Effector memory CD8-positive, alpha-beta T cell (primary cell): ENCODE measurements at places on chromosomes 3 and 15.
A peak's percentile ranks its signal among the peaks of the same experiment; 100 is the strongest.

- no peak for DNase-seq
These were observed 18.9 kb downstream of the ADPGK start for GRCh38 chr15:72764656-72765055.

- no peak for DNase-seq
These were observed 35.2 kb upstream of the TF start for GRCh38 chr3:133711013-133711412.

GRCh38 chr15:74722591-74722990, 2.7 kb downstream of the CYP1A1 start:
- DNase-seq, result no peak

- DNase-seq, result no peak
These were observed 32.1 kb upstream of the TIMP4 start for GRCh38 chr3:12190832-12191231.

DNA sequence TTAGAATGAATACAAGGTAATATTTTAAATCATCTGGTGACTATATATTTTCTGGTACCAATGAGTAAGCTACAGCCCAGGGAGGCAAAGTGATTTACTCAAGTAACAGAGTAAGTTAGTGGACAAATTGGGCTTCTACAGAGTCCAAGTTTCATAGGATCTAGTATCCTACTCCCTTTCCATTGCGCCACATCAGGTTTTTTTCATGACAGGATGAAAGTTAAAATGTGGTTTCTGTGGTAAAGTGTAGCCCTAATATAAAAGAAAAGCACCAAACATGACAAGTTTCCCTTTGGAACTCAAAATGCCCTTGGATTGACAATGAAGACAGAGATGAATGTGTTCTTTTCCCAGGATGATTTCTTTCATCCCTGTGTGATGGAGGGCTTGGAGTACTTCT, 350.8 kb upstream of the ZNF385D start:
- DNase-seq, result no peak

GRCh38 chr3:3296979-3297381, 117.5 kb upstream of the CRBN start:
- DNase-seq, result no peak

DNA sequence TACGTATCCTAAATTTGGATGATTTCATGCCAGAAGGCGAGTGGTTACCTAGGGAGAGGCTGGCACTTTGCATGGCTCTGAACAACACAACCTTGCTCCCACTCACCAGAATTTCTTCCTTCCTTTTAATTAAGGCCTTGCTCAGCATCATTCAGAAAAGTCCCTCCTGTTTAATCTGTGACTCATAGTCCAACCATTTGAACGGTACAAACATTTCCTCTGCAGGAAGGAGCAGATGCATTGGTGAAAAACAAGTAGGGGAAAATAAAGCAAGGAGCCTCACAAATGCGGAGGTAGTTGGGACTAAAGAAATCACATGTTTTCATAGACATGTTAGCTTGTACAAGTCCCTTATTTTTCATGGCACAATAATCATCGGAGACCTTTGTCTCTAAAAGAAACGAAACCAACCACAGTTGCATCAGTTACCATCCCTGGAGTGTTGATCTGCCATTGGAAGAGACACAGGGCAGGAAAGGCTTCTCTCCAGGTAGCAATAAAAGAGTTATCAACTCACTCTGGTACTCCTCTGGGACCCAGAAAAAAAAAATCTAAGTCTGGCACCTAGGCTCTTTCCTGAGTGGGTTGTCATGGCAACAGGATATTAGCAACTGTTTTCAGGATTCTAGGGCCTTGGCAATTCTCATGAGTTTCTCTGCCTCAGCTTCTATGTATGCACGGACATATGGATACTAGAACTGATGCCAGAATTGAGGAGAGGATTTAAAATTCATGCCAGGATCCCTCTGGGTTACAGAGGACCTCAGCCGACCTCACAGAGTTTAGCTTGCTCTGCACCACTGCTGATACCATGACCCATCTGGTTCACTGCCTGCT, 255.4 kb upstream of the ARPP21 start:
- no peak for DNase-seq

- DNase-seq, result no peak
These were observed 75.5 kb upstream of the MDFIC2 start for GRCh38 chr3:70387889-70388288.

- no peak for DNase-seq
These were observed 4.0 kb downstream of the LAMP3 start for GRCh38 chr3:183158551-183159006.

- DNase-seq, result no peak
These were observed 89.9 kb downstream of the CCNL1 start for GRCh38 chr3:157069846-157070677.

- DNase-seq, result no peak
These were observed 500.5 kb downstream of the TBL1XR1 start for GRCh38 chr3:176696816-176697215.

DNA sequence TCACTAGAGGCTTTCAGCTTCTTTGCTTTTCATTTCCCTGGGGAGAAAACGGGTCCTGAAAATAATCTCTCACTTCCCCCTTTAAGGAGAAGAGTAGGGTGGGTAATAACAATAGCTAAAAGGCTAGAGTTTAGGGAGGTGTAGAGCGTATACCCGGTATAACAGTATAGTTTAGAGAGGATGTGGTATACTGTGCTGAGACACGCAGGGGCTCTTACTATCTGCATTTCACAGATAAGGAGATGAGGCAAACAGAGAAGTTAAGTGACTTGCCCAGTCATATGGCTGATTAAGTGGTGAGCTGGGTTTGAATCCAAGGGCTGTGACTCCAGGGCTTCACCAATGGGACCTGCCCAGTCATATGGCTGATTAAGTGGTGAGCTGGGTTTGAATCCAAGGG, 15.0 kb upstream of the KCNMB3 start:
- no peak for DNase-seq

GRCh38 chr15:79122991-79123390, 32.4 kb upstream of the RASGRF1 start:
- DNase-seq, result no peak

GRCh38 chr3:138761002-138761401, 73.7 kb downstream of the PIK3CB start:
- DNase-seq, result no peak

DNA sequence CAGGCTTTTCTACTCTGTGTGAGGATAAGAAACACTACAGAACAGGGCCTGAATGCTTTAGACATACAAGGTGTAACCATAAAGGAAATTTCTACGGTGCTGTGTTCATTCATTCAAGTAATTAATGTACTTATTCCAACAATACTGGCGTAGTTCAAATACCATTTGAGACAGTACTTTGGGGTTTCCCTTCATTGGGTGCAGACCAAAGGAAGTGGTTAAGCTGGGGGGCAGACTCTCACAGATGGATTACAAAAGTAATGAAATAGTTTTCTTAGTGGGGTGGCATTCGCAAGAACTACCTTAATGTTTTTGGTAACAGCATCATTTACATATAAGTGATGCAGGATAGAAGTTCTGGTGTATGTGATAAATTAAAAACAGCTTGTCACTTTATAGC, 65.9 kb downstream of the BTD start:
- DNase-seq, result peak; percentile 55

- DNase-seq, result no peak
These were observed 70.7 kb downstream of the FAM43A start for GRCh38 chr3:194756460-194756779.

DNA sequence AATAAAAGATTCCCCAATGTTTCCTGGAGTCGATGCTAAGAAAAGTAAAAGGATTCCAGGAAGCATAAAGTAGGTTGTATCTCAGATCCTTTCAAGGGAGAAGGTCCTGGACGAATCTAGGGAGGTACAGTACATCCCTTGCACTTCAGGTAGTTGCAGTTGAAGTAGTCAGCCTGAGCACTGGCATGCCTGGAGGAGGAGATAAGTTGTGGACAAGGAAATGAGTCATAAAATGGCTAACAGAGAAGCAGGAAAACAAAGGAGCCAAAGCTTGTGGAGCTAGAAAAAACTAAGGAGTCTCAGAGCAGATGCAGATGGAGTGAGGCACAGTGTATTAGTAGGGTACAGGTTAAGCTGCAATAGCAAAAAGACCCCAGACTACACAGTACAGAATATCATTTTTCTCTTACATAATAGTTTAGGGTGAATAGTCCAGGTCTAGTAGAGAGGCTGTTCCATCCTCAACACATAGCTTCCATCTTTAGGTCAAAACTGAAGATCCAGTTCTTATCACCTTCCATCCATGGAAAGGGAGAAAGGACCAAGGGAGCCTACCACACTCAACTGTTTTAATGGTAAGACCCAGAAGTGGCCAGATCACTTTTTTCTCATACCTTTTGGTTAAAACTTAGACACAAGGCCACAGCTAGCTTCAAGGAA, 41.3 kb downstream of the COL6A5 start:
- no peak for DNase-seq

DNA sequence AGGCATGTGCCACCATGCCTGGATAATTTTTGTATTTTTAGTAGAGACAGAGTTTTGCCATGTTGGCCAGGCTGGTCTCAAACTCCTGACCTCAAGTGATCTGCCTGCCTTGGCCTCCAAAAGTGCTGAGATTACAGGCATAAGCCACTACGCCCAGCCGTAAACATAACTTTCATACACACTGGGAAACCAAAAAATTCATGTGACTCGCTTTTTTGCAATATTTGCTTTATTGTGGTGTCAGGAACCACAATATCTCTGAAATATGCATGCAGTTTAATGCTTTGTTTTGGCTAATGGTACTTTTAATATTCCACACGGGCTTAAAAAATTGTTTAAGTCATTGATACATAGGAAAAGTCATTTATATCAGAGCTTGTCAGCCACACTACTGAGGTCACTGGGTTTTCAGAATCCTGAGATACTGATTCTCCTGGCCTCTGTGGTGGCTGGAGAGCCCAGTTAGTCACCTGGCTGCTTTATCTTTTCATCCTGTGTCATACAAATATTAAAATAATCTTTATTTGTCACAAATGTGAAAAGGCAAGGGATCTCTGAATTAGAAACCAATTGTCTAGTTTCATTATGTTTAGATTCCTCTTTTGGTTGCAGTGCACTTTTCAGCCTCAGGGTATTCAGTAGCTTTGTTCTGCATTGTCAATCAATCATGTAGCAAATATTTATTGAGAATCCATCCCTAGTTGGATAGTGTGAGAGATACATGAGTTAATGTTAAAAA, 10.0 kb downstream of the TMEM62 start:
- no peak for DNase-seq

DNA sequence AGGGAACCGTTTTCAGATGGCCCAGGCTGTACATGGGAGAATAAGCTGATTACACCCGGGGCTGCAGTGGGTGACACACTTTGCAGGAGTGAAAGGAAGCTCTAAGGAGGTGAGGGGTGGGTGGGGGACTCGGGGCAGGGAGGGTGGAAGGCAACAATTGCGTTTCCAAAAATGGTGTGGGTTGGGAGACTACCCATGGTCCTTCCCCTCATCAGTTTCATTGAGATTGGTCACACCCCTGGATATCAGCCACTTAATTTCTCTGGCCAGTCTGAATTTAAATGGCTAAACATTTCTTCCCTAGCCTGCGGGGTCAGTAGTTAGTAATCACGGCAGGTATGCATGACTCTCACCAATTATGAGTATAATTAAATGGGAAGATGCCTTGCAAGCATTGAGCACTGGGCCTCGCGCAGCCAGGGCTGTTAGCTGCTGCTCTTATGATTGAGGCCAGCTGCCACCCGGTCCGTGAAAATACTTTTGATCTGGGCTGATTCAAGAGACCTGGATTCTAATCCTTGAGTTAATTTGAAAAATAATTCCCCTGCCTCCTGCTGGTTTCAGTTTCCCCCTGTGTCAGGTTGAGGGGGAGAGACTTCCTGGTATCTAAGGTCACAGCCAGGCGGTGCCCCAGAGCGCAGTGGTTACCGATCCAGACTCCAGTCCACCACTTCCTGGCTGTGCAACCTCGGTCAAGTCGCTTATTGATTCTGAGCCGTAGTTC, 23.3 kb downstream of the SLC6A6 start:
- DNase-seq, result peak; percentile 48

- peak; percentile 10 for DNase-seq
These were observed 140.1 kb downstream of the SMAD6 start for GRCh38 chr15:66841953-66842681.

DNA sequence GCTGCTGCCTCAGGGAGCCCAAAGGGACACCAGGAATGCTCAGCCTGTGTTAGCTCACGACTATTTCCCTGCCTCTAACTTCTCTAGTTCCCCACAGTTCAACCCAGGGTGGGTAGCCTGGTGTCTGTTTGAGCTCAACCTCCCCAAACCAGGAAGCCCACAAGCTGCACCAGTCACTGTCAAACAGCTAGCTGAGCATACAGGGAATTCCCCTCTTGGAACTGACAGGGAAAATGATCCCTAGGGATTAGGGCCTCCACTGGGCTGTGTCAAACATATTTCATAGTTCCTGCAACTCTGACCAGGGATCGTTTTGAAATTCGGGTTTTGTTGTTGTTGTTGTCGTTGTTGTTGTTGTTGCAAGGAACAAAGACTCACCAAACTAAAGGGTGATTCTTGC, 147.1 kb upstream of the ICE2 start:
- no peak for DNase-seq

- peak; percentile 21 for DNase-seq
These were observed 383.1 kb upstream of the TPRG1 start for GRCh38 chr3:188788621-188789081.

GRCh38 chr3:131242201-131242600, 139.4 kb upstream of the NUDT16 start:
- DNase-seq, result no peak

DNA sequence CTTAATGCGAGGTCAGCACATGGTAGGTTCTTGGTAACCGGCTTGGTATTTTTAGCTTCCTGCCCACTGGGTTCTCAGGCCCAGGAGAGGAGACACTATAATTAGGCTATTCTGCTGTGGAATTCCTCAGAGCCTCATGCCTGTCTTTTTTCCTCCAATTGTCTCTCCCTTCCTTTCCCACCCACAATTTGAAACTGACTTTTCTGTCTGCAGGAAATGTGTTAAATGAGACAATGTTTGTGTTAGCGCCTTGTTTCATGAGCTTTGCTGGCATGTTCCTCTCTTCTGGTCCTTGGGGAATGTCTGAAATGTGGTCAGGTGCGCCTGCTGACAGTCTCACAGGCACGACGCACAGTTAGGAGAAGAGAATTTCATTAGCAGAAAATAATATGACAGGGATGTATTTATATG, 223.6 kb upstream of the CTNNB1 start:
- DNase-seq, result no peak

DNA sequence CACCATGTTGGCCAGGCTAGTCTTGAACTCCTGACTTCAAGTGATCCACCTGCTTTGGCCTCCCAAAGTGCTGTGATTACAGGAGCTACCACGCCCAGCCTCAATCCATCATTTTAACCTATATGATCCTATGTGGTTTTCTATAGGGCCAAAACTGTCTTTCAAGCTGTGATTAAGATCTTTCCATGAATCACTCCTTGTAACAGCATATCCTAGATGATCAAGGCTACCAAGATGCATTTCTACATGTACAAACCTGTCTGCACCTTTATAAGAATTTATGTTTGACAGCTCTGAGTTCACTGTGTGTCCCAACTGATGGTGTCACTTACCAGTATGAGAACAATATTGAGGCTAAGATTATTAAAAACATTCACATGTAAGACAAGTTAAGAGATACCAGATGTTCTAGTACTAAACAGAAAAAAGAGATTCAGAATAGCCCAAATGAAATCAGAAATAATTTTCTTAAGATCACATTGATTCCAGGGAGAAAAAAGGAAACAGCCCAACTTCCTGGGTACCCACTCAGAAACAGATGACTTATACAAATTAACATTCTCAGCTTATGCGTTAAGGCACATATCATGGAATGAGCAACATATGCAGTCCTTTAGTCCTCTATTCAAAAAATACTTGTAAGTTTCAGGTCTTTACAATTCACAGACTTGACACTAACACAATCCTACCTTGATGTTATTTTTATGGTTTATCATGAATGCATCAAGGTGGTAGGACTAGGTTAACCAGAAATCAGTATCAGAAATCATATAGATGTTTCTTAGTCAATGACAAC, 24.8 kb upstream of the PPIB start:
- DNase-seq, result no peak
